ENCODE measurements at places on chromosomes 6 and 20.

DNA sequence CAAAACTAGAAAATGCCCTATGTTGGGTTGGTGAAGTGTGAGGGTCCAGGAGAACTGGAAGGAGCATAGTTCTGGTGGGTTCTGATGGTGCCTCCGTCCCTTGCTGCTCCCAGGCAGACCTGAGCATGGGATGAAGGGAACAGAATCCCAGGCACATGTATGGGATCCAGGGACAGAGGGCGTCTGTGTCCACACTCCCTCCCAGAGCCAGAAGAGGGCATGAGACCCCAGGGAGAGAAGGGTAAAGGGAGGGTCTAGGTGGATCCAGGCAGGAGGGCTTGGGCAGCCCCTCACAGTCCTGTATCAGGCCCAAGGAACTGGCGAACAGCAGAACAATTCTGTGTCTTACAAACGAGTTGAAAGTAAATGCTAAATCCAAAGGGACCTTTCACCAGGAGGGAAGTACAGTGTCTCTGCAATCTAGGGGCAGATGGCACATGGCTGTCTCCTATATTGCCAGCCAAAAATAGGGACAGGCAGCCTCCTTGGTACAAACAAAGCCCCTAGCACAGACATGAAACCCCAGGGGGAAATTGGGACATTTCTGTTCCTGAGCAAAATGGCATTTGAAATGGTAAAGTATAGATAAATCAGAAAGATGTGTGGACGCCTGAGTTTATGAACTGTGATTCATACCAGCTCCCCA, 2.5 kb upstream of the BPIFA1 start:
- no peak for DNase-seq

- no peak for DNase-seq
Measured at GRCh38 chr20:62142252-62143080, 728 bp downstream of the PSMA7 start.

GRCh38 chr20:47989957-47990356, 204.7 kb upstream of the SULF2 start:
- no peak for DNase-seq

- peak; percentile 42 for DNase-seq
Measured at GRCh38 chr6:129498950-129499842, 210.8 kb downstream of the ARHGAP18 start.

GRCh38 chr6:144144996-144145395, 5.3 kb upstream of the STX11 start:
- no peak for DNase-seq

GRCh38 chr6:149331871-149332270, 14.4 kb downstream of the TAB2 start:
- no peak for DNase-seq

DNA sequence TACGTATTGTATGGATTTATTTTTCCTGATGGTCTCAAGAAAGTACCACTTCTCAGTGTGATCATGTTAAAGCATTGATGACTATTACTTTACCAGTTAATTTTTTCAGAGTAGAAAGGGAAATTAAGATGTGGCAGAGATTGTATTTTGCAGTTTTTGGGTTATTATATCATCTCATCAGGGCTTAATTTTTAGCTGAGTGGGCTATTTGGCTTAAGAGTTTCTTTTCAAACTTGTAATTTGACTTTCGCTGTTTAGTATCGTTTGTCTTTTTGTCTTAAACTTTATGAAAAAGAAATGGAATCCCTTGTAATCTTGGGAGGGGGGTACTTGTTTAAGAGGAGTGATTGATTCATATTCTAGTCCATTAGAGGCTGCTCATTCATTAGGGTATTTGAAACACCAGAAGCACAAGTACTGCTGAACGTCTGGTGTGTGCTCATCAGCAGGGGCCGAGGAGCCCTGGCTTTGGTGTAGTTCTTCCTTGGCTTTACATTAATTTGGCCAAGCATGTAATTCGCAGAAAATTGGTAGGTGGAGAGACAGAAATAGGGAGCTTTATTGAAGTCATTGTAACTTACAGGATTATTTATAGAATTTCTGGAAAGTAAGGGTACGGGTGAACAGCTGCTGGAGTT, 112.4 kb downstream of the TIAM2 start:
- DNase-seq = no peak

DNA sequence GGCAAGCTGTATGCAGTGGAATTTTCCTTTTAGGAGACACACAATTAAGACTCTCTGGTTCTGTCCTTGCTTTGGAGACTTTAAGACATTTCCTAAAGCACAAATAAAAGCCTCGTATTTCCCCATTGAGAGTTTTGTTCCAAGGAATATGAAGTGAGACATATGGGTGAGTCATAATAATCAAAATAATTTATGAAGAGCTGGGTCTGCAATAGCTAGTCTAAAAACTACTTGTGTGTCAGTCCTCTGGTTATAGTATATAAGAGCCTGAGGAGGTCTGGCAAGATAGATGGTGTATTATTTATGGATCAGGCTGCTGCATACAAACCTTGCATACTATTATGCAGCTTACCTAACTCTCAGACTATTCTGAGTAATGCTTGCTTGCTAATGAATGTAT, 142.6 kb downstream of the ADGRG6 start:
- DNase-seq = peak; percentile 31

- no peak for DNase-seq
Measured at GRCh38 chr6:99668036-99668705, 61.5 kb downstream of the PRDM13 start.

GRCh38 chr20:36969478-36970186, 18.1 kb upstream of the SAMHD1 start:
- no peak for DNase-seq

- DNase-seq = no peak
Measured at GRCh38 chr6:41688256-41688965, 47.0 kb downstream of the TFEB start.

GRCh38 chr6:105747823-105748405, 338.2 kb upstream of the PRDM1 start:
- no peak for DNase-seq

DNA sequence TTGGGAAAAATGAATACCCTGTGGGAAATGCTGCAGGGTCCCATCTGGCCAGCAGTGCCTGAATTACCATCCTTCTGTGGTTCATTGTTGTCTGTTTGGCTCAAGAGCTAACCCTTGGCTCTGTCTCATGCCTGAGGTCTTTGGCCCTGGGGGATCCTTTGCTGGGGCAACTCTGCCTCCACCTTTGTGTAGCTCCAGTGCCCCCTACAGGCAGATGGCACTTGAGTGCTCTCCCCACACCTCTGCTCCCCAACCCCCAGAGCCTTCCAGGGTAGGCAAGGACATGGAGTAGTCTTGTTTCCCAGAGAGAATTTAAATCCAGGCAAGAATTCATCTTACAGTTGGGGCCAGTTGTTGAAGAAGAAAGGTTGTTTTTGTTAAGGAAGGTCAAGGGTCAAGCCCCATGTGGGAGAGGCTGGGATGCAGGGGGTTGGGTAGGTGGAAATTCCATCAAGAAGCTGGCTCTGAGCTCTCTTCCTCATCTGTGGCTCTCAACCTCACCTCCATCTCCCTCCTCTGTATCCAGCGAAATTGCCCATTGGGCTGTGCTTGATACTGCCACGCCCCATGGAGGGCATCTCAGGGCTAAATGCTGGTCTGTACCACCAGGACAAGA, 44.2 kb downstream of the ZNF831 start:
- no peak for DNase-seq

DNA sequence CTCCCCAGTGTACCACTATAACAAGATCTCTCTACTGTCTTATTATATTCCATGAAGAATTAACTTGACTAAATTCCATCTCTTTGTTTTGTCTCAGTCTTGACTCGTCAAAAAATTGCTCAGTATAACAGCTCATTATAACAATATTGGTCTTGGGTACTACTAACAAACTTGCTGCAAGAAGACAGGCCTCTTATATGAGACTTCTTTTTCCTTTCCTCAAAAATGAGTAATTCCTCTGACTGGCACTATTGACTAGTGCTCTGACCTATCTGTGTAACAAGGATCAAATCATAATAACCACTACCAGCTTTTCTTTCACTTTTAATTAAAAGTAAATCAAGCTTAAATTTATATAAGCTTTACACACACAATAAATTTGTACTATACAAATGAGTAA, 91.3 kb upstream of the THEMIS start:
- no peak for DNase-seq

DNA sequence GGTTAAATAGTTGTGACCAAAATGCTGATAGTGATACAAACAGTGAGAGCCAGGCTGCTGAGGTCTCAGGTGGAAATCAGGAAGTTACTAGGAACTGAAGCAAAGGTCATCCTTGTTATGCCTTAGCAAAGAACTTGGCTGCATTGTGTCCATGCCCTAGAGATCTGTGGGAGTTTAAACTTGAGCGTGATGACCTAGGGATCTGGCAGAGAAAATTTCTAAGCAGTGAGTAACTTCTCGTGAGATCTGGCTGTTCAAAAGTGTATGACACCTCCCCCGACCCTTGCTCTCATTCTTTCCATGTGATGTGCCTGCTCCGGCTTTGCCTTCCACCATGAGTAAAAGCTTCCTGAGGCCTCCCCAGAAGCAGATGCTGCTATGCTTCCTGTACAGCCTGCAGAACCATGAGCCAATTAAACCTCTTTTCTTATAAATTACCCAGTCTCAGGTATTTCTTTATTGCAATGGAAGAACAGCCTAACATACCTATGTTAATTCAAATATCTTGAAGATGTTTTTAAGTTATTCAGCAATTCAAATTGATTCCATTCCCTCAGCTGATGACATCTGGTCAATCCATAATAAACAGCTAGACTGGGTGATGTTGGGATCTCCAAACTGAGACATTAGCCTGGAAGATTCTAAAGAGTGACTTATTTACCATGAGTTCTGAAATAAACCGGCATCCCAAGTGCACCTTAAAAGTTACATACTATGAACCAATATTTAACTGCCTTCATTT, 33.8 kb downstream of the KIF16B start:
- DNase-seq = no peak

- DNase-seq = no peak
Measured at GRCh38 chr20:51237278-51237677, 214.4 kb upstream of the KCNG1 start.

DNA sequence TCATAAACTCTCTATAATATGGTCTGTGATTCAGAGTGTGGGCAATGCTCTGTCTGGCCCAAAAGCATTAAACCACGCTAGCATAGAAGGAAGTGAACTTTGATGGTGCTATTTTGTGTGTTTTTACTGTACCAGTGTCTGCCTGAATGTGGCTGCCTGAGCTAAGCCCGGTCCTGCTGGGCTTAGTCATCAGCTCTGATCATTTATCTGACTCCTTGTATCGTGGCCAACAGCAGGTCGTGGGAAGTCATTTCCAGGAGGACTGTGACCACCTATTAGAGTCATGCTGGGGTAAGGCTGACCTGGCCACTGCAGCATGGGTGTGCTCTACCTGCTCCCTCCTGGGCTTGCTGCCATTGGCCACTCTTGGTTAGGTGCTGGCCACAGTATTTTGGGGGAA, 239.1 kb upstream of the CEP162 start:
- peak; percentile 22 for DNase-seq
